ENCODE measurements at places on chromosomes 6 and 20. TPM values are rescaled to one million over a fixed set of nuclear protein-coding genes. Genes with fewer than 3 reads are reported as not detected.

Gene HTR1E
- not detected for total RNA-seq

Gene OOEP
- 12.2 TPM for total RNA-seq

Gene HRH3
- not detected for total RNA-seq

Gene DUSP15
- total RNA-seq = not detected

Gene GLP1R
- not detected for total RNA-seq

All from PC-9 (cell line).